ENCODE measurements at places on chromosomes 12 and 14.

DNA sequence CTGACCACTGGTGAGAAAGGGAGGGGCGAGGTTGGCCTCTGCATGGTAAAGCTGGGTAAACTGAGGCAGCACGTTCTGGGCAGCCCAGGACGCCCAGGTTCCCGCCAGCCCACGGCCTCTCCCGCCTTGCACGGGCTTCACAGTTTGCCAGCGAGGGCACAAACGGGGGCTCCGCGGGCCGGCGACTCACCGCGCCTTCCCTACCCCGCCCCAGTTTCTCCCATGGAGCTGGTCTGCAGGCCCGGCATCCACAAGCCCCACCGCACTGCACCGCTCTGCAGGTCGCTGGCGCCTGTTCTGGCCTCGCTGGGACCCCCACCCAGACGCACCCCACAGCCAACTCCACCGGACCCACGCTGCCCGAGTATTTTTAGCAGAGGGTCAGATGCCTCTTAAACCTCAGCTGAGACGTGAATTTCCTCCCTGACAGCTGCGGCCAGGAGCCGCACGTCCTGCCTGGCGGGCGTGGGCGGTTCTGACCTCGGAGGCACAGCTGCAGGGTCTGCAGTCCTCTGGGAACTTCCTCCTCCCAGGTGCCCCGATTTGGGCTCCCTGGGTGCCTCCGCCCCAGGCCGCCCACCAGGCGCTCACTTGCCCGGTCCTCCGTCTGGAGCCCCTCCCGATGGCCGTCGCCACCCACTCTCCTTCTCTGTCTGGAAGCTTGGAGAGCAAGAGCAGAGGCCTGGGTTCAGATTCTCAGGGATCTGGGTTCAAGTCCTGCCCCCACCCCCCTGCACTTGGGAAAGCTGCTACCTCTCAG is 29.5 kb upstream of the INF2 start:
- DNase-seq, result peak; percentile 79

GRCh38 chr14:30528778-30529642 is 29.9 kb upstream of the G2E3 start:
- no peak for DNase-seq

DNA sequence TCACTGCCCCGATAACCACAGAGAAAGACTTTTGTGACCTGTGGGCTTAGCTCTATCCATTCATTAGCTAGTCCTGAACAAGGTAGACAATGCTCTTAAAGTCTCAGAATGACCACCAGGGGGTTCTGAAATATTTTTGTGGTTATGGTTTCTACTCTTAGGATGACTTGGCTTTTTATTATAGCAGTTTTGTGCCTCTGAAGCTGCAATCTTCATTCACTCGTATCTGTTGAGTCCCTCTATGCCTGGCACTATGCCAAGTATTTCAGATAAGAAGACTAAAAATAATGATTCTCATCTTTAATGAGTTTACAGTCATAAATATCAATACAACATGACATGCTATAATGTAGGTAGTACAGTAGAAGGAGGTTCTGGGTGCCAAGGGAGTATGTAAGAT is 130.8 kb upstream of the TRHDE start:
- peak; percentile 44 for DNase-seq

GRCh38 chr14:32233260-32233659 is 30.2 kb upstream of the RNU6-8 start:
- DNase-seq, result no peak

- no peak for DNase-seq
Measured at GRCh38 chr12:52305921-52306705, 14.8 kb upstream of the KRT81 start.

- DNase-seq, result peak; percentile 35
Measured at GRCh38 chr12:71746974-71747611, 7.6 kb upstream of the RAB21 start.

GRCh38 chr12:131013118-131013517 is 59.4 kb downstream of the ADGRD1 start:
- no peak for DNase-seq

DNA sequence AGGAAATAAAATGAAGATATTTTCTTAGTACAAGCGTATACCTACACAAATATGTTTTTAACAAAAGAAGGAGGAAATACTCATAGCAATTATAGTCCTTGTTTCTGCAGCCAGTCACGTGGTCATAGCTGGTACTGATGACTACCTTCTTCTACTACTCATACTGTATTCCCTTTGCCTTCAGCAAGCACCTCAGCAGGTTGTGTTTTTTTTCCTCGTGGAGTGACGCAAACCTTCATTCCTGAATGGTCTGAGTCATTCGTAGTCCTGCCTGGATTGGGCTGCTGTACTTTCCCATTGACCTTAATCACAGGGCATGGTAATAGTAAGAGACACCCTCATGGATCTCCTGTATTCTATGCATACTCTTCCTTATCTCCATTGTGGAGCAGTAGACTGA is 25.7 kb upstream of the SLC16A7 start:
- no peak for DNase-seq

GRCh38 chr14:72605096-72605920 is 288.6 kb downstream of the DPF3 start:
- DNase-seq, result no peak

- no peak for DNase-seq
Measured at GRCh38 chr12:47636908-47637780, 68.7 kb downstream of the RPAP3 start.

DNA sequence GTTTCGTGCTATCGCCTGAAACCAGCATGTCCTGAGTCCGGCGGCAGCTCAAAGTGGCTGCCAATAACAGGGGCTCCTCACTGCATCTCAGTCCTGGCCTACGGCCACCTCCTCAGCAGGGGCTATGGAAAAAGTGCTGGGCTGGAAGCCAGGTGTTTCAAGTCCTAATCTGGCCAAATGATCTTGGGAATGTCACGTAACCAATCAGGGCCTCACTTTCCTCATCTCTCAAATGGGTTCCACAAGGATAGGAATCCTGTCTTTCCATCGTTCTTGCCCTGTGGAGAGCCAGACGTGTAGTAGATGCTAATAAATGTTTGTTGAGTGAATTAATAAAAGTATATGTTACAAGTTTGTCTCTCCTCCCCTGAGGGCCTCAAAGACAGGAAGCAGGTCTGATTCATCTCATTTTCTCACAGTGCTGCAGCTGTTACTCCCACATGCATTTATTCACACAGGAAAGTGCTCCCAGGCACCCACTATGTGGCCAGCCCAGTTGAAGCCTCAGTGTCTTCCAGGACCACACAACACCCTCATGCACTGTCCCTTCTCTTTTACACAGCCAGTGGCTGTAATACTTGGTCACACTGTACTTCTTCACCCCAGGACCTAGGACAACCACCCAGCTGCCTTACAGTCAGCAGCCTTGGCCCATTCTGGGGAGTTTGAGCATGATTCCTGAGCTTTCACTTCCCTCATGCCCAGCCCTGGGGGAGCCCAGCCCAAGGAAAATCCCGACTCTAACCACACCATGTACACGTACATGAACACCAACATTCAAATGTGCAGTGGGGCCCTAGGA is 5.0 kb downstream of the CMKLR1 start:
- DNase-seq, result peak; percentile 69

GRCh38 chr14:101713621-101714349 is 47.7 kb upstream of the PPP2R5C start:
- peak; percentile 11 for DNase-seq

GRCh38 chr14:68506021-68506644 is 286.7 kb downstream of the ZFP36L1 start:
- no peak for DNase-seq

DNA sequence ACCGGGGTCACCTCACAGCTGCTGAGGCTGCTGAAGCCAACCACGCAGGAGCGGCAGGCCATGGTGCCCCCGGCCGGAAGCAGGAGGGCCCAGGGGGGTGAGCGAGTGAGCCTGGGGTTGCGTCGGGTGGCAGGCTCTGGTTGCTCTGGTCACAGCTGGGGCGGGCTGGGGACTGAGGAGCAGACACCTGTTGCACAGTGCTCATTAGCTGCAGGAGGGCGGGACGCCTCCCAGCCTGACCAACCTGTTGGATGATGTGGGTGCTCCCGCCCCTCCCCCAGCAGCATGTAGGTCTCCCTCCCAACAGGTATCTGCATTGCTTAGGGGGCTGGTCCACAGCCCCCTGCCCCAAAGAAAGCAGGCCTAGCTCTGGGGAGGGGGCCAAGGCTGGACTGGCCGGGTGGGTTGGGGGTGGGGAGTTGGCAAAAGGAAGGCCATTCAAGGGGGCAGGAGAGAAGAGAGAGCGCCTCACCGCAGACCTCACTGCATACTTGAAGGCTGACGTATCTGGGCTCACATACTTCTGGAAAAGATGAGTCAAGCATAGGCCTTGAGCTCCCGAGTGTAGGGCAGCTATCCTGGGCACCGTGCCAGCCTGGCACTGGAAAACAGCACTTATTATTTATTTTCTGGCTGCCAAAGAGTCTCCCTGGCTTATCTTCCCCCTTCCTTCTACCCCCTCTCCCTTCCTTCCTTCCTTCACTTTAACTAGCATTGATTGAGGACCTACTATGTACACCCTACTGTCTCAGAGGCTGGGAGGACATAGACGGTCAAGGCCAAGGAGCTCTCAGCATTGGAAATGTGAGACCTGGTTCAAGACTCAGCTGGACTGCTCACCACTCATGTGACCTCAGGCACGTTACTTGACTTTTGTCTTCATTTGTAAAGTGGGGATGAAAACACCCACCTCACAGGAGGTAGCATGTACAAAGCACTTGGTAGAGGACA is at the start of gene KRT80:
Gene KRT80, minus strand, starts transcription at position 174 of the 951 bp plus-strand sequence. Its CDS starts 112 bp downstream, at position 62.
- no peak for DNase-seq

DNA sequence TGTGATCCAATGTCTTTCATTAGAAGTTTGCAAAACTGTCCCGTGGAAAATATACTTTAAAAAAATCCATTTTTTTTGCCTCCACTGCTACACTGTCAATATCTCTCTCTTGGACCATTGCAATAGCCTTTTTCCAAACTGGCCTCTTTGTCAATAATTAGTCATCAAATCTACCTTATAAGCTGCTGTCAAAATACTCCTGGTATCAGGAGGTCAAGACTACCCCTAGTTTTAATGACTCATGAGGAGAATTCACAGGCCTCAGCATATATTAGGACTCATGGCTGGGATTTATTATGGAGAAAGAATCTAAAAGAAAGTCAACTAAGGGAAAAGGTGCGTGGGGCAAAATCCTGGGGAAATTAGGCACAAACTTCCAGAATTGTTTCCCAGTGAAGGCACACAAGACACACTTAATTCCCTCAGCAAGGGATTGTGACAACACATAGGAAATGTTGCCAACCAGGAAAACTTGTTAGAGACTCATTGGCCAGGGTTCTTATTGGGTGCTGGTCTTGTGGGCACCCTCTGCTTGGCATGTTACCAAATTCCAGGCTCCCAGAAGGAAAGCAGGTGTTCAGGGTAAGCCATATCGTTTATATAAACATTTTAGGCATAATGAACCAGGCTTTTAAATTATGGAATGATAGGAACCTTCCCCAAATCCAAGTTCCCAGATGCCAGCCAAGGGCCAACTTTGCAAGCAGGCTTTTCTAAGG is 56.1 kb downstream of the TMEM117 start:
- DNase-seq, result no peak

GRCh38 chr12:6062757-6063735 is 61.4 kb downstream of the VWF start:
- DNase-seq, result peak; percentile 87

DNA sequence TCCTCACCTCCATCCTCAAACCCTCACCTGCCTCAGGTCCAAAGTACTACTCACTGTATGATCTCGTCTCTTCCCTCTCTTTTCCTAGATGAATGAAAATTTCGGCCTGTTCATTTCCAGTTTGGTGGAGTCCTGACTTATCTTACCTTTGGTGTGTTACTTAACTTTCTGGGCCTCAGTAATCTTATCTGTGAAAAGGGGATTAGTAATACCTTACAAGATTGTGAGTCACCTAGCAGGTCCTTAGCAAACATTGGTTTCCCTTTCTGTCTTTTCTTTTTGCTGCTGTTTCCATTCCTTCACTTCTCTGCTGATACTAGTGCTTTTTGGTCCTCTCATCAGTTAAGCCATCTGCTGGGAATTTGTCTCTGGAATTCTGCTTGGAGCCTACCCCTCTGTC is 52.8 kb downstream of the AKAP6 start:
- DNase-seq, result no peak

DNA sequence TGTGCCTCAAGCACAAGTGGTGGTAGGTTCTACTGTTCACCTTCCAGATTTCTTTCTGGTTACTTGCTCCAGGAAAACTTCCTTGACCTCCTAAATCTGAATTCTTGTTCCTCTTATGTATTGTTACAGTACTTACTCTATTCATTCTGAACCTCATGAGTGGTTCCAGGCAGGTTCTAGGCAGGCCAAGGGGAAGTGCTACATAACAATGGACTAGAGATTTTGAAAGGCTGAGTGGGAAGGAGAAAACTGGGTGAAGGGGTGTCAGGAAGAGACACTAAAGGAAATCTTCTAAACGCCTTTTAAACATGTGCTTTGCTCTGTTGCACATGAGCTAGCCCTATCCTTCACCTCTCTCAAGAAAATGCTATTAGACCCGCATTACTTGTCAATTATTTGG is 1.6 kb downstream of the YARS2 start:
- no peak for DNase-seq

DNA sequence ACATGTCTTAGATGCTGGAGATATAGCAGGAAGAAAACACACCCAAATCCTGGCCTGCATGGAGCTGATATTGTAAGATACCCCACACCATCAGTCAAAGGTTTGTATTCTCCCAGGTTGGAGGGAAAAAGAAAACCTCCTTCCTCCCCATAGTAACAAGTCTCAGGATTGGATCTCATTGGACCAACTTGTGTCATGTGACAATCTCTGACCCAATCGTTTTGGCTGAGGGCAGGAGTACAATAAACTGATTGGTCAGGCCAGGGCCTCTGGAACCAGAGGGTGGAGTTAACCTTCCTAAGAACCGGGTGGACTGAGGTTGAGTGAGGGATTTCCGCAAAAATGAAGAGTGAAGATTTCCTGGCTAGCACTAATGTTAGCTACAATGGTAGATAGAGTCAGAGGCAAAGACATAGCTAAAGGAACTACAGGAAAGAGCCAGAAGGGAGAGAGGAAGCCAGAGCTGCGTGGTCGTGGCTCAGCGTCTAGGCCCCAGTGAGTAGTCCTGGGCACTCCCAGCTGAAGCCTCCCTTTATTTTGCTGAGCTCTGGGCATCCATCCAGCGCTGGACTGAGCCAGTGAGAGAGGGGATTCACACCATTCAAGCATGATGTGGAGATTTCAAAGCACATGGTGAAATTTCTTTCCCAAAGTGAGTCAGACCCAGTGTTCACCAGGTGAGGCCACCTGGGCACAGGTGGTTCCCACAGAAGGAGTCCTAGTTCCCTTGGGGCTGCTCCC is 219.9 kb downstream of the AACS start:
- DNase-seq, result no peak

GRCh38 chr12:79486154-79486553 is 204.6 kb downstream of the PAWR start:
- DNase-seq, result no peak
